ENCODE measurements at places on chromosomes 11 and 22. TPM values are rescaled to one million over a fixed set of nuclear protein-coding genes. Genes with fewer than 3 reads are reported as not detected.

The ARL2 gene
- 125 TPM for total RNA-seq

The NAP1L4 gene
- 273 TPM for total RNA-seq

The GLB1L2 gene
- total RNA-seq, result 9.5 TPM

The GLYATL2 gene
- not detected for total RNA-seq

Measured in CD8-positive, alpha-beta memory T cell (primary cell).